ENCODE measurements at places on chromosomes 7 and 10.

DNA sequence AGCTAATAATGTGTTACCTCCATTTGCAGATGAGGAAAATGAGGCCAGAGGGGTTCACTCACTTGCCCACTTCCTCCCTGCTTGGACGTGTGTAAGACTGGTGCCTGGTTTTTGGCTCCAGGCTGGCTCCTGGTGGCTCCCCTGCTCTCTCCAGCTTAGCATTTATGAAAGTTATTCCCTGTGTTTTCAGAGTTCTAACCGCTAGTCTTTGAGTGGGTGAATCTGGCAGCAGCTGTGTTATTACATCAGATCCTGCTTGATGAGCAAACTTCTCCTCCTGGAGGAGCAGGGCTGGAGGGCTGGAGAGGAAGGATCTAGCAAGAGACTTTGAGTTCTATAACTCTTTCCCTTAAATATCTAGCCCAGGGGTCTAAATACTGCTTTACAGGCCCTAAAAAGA, 80.9 kb upstream of the AGBL3 start:
- DNase-seq: no peak

- no peak for DNase-seq
Measured at GRCh38 chr7:134367956-134368749, 51.4 kb upstream of the SLC35B4 start.

DNA sequence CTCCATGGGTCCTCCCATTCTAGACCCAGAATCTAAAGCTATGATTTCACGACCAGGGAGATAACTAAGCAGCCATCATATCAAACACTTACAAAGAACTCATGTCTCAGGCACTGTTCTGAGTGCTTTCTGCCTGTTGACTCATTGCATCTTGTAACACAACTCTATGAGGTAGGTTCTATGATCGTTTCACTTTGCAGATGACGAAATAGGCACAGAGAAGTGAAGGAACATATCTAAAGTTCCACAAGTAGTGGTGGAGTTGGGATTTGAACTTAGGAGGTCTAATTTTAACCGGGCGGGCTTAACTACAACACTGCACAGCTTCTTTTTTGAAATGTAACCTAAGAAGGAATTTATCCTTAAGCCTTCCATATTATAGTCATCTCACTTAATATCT, 2.9 kb downstream of the RBP4 start:
- DNase-seq: no peak

- no peak for DNase-seq
Measured at GRCh38 chr7:130157700-130158099, 47.5 kb downstream of the TMEM209 start.

GRCh38 chr10:124009231-124010015, 84.0 kb downstream of the CHST15 start:
- no peak for DNase-seq

DNA sequence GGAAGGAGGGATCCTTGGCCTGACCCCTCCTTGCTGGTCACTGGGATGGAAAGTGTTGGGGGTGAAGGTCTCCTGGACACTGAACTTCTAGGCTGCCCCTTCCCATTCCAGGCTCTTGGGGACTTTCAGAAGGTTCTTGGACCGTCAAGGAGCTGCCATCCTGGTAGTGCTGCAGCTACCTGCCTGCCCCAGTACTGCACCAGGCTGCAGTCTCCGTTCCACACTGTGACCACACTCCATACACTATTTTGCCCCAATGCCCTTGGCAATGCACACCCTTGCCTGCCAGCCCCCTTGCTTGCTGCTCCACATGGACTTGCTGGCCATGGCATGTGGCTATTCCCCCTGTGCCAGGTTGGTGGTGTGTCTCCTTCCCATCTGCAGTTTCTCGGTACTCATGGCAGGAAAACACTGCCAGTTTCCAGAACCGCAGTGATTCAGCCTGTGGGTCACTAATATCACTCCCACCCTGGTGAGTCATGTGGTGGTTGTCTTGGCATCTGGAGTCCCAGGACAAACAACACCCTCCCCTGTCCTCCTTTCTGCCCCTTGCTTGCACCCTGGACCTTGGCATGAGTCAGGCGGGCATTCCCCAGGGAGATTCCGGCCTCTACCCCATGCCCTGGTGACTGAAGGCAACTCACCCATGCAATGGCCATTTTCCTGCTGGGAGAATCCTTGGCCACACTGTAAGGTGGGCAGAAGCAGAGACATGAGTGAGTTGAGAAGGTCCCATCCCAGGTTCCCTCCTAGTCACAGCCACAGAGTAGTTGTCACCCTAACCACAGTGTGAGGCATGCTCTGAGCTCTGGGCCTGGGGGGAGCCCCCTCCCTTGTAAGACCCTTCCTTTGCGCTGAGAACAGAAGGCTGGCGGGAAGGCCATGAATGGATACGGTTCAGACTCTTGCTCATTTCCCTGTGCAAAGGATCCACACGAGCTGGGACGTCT, 32.8 kb downstream of the GOLGA7B start:
- DNase-seq: peak; percentile 67

- DNase-seq: no peak
Measured at GRCh38 chr10:93917821-93918220, 24.0 kb downstream of the SLC35G1 start.

DNA sequence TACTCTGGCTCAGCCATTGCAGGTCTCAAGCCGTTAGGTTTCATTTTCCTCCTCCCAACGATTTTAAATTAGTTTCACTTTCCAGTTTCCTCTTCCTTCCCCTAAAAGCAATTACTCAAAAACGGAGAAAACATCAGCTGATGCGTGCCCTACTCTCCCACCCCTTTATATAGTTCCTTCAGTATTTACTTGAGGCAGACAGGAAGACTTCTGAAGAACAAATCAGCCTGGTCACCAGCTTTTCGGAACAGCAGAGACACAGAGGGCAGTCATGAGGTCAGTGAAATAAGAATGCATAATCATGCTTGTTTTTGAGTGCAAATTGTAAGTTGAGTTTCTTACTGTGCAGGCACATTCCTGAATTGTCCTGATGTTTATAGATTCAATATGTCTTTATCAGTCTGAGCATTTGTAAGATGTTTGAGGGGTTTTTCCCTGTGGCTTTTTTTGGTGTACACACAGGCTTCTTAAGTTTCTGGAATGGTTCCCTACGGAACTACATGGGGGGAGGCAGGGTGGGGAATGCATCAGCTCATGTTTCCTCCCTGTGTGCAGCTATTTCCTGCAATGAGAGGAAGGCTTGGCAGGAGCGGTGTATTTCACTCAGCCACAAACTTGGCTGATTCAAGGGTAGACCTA, at the start of gene IFIT3:
IFIT3 (plus strand) TSS at position 195 of the 639 bp plus-strand sequence; CDS start at position 272, 77 bp downstream.
- no peak for DNase-seq

GRCh38 chr7:16528520-16528919, 1.9 kb downstream of the LRRC72 start:
- no peak for DNase-seq

GRCh38 chr10:63294781-63295180, 161.7 kb downstream of the NRBF2 start:
- no peak for DNase-seq

DNA sequence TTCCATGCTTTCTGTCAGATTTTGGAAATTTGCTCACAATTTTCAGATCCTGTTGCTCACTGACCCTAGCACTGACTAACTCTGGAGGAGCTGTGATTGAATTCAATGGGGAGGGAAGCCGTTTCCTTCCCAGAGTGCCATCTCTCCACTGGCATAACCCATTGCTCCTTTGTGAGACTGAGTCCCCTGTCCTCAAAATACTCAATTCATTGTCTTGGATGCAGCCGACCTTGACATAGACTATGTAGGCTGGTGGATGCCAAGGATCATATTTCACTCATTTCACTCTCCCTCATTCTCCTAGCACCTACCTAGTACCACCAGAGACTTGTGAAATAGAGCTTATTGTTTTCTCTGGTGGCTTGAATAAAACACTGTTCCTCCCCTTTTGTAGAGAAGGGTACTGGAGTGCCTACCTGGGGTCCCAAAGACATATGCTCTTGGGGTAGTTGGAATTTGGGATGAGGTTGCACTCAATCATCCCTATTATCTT, 511.3 kb upstream of the ZMIZ1 start:
- DNase-seq: no peak

DNA sequence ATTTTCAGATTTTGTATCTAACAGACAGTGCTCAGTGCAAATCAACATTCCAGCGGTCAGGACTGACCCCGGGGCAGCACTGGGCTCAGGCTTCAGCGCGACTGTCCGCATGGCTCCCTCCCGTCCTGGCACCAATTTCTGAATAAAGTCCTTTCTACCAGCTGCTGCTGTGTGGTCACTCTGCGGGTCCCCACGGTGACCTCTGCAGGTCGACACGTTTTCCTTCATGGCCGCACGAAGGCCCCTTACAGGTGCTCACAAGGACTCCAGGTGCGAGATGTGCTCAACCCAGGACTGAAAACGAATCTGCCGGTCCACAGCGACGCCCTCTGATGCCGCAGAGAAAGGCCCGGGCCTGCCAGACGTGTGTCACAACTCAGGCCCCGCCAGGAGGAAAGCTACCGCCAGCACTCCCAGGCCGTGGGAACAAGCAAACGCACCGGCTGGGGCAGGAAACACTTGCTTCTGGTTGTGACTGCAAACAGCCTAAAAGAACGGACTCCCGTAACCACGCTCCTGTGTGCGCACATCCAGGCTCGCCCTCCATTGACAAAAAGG, 3.7 kb upstream of the UTF1 start:
- DNase-seq: peak; percentile 36

DNA sequence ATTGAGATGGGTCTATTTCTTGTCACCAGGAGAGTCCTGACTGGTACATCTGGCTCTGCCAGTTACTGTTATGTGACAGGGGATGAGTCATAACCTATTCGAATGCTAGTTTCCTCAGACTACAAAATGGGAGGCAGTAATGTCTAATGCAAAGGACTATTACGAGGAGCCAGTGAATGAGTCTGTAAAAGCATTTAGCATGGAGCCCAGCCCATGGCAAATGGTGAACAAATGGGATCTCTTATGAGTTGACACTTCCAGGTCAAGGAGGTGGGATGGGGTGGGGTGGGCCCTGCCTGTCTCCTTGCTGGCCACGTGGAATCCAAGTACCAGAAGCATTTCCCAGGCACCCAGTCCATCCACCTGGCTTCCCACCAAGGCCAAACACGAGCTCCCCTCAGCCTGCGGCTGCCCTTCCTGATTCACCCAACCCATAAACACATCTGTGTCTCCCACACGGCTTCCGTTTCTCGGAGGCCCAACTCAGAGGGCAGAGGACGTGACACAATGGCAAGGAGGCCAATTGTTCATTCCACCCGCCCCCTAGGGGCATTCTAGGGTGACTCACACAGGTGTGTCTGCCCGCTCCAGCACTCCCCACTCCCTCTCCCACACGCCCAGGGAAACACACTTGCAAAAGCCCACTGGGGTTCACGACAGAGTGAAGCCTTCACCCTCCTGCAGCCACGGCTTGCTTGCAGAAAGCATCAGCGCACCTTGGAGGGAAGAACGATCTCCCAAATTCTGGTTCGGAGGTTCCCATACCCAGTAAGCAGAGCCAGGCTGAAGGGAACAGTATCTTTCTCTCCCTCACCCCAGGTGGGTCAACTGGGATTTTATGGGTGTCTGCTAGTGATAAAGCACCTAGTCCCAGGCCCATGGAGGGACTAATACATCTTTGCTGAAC, 109.8 kb downstream of the SH3PXD2A start:
- peak; percentile 79 for DNase-seq

DNA sequence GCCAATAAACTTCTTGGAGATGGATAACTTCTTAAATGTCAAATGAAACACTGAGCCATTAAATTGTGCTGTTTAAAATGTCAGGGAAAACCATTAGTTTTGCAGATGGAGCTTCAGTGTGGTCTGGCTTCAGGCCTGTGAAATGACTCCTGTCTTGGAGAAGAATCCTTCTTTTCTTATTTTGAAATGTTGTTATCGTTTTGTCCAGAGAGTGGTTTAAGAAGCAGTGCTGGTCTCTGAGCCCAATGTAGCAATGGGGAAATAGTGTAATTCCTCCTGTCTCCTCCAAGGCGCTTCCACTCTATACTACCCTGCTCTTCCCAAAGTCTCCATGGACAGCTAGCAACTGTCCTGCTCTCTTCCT, 177.6 kb downstream of the REEP3 start:
- DNase-seq: no peak
